ENCODE measurements at places on chromosomes 3 and 15.

GRCh38 chr15:99731336-99732123 lies 1.7 kb downstream of the LYSMD4 start:
- DNase-seq = no peak

DNA sequence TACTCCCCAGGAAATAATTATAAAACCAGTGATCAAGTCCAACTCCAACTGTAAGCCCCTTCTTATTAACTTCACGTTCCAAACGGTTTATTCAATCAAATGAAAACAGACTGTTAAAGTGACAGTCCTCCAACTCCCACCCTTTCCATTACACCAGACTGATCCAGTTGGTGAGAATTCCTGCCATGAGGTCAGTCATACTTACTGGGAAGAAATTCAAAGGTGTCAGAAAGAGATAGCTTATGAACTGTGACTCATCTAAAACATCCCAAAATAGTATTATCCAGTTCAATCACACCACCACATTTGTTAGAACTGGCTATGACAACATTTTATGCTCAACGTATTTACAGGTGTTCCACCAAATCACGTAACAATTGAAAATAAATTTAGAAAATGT lies 19.5 kb downstream of the SMARCC1 start:
- no peak for DNase-seq

- no peak for DNase-seq
Measured at GRCh38 chr3:115595611-115596275, 27.6 kb upstream of the GAP43 start.

GRCh38 chr3:108487439-108487838 lies 23.0 kb downstream of the MYH15 start:
- no peak for DNase-seq

GRCh38 chr3:106725566-106725965 lies 651.7 kb upstream of the CCDC54 start:
- no peak for DNase-seq

- DNase-seq = peak; percentile 8
Measured at GRCh38 chr3:143600756-143601718, 247.2 kb downstream of the SLC9A9 start.

DNA sequence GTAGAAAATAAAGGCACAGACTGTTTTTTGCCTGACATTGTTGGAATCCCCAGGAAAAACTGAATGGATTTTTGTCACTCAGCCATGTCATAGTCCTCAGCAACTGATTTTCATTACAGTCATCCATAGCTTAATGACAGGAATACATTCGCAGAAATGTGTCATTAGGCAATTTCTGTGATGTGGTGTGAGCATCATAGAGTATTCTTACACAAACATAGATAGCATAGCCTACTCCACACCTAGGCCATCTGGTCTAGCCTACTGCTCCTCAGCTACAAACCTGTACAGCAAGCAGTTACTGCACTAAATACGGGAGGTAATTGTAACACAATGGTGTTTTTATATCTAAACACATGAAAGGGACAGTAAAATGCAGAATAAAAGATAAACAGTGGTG lies 34.4 kb upstream of the FBN1 start:
- DNase-seq = no peak

DNA sequence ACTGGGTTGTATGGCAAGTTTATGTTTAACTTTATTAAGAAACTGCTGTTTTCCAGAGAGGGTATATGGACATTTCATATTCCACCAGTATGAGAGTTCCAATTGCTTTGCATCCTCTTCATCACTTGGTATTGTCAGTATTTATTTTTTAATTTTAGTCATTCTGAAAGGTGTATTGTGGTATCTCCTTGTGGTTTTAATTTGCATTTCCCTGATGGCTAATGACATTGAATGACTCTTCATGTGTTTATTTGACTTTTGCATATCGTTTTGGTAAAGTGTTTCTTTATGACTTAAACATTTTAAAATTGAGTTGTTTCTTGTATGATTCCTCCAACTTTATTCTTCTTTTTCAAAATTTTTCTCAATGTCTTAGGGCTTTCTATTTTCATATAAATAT lies 44.4 kb downstream of the IL1RAP start:
- DNase-seq = no peak

- peak; percentile 44 for DNase-seq
Measured at GRCh38 chr3:71584394-71585011, 975 bp upstream of the FOXP1 start.

DNA sequence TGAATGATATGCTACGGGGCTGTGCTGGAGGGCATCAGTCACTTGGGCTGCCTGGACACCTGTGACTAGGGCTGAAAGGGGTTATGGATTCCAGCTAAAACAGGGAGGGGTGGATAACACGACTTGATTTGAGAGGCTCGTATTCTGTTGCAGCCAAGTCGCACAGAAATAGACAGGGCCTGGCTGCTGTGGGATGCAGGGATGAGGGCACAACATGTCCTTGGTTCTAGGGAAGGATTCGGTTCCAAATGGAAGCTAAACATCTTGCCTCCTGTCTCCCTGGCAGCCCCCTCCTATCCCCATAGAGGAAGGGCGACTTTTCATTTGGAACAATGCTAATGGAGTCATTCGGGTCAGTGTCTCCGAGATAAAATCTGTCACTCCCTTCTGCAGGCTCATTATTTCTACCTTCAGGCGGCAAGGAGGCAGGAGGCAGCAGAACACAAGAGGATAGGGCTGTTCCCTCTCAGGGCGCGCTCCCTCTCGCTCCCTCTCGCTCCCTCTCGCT lies 433.8 kb upstream of the RBMS3 start:
- DNase-seq = no peak

DNA sequence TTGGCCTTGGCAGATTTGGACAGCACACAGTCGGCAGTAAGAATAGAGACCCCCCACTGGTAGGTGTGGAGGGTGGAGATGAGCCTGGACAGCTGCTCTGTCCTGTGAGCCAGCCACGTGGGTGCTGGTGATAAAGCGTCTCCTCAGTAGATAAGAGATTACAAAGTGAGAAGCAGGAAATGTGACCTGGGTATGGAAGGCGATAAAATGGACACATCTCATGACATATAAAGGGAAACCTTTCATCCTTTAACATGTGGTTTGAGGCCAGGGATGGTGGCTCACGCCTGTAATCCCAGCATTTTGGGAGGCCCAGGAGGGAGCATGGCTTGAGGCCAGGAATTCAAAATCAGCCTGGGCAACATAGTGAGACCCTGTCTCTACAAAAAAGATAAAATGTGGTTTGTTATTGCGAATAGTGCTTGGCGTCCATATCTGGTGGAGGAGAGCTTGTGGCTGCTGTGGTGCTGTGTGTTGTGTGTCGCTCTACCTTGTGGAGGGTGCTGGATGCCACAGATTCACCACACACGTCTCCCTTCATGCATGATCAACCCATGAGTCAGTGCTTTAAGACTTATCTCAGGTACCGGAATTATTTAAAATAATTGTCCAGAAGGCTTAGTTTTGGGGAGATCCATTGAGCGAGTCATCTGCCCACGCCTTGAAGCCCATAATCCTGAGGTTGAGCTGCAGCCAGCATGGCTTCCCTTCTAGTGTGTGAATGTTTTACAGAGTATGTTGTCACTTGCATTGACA lies 157.0 kb downstream of the GABRG3 start:
- DNase-seq = no peak

DNA sequence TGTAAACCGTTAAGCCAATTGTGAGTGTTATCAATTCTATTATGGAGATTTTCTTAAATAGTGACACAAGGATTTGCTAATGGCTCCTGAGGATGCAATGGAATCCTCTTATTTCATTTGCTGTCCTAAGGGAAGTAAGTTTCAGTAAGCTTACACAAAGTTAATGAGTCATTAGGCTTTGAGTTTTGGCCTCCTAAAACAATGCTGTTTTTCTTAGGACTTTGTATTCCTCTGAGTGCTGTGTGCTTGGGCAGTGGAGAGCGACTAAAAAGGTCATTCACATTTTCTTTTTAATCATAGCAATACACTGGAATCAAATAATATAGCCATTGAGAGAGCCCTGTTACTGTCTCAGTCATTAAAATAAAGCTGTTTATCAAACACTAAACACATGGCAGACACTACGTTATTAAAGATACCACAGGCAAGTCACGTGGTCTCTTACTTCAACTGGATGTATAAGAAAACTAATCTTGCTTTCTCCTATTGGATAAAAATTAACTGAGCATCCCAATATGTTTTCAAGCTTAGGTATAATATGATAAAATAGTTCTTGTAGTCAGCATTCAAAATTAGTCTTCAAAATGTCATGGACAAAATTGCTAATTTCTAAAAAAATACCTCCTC lies 290.8 kb downstream of the NLGN1 start:
- DNase-seq = no peak

DNA sequence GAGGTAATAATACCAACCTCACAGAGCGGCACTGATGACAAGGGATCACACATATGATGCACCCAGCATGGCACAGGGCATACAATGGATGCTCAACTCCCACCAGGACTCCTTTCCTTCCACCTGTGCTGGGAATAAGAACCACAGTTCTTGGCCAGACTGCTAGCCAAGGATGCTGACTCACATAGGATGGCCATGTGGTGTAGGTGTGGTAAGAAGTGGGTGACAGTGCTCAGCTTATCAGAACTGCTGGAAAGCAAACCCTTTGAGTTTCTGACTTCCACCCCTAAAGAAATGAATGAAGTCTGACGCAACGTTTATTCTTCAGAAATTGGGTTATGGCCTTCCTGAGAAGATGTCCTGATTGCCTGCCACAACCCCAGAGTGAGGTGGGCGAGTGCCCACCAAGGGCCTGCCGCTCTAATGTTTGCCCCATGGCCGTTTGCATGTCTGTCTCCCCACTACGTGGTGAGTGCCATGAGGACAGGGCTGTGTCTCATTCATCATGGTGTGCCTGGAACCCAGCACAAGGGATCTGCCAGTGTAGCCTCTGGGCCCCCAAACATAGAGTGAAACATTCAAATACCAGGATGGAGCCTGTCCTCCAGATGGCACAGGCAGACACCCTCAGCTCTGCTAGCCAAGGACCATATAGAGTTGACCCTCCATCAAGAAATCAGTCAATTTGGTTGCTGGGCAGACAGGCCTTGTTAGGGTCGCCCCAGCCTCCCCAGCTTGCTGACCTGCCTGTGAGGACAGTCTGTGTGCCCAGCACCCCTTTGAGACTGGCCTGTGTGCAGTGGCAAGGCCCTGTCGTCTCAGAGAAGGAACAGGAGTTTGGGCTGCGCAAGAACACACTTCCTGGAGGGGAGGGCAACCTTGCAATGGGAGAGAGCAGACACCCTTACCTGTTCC lies 57.6 kb upstream of the SLCO2A1 start:
- no peak for DNase-seq

DNA sequence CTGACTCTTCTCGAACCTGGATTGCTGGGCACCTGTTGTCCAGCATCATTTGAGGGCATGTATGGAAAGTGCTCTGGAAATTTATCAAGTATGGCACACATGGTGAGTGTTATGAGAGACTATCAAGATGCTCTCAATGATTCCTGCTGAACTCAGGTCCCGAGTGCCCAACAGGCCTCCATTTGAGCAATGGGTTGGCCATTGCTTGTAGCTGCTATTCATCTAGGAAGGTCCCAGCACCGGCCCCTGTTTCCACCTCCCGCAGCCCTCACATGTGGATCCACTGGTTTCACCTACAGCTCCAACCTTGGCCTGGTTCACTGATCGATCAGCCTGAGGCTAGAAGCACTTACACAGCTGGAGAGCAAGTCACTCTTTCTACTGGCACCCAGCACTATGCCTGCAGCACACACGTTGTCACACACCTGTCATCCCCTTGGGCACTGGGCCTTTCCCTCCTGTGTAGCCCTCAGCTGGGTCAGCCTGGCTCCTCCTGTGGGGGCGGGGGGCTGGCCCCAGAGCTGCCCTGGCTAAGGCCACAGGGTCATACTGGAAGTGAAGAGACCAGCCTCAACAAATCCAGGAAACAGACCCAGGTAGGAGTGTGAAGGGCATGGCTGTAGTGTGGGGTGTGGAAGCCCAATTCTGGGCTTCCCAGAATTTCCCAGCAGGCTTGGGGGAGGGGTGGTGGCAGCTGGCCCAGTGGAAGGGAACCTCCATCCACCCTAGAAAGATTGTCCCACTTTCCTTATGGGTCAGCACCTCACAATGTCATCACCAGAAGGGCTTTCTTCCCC lies 41.7 kb upstream of the SMAD3 start:
- DNase-seq = no peak

- no peak for DNase-seq
Measured at GRCh38 chr3:14177580-14178246, 688 bp downstream of the XPC start.

GRCh38 chr3:55364421-55364820 lies 122.7 kb downstream of the WNT5A start:
- DNase-seq = no peak

DNA sequence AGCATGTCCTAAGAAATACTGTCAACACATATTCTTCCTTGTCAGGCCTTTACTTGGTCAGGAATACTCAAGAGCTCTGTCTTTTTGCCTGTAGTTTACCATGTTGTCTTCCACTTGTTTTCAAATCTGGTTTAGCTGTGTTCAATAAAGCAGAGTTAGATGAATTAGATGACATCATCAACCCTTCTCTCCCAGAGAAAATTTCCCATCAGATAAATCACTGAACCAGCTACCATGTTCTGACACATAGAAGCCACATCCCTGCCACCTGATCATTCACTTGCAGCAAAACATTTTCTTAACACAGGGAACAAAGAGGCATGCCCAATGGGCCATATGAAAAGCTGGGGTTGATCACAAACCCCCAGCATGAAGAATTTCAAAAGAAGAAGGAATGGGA lies 42.1 kb downstream of the TERC start:
- DNase-seq = no peak

GRCh38 chr3:69413551-69414207 lies 27.8 kb upstream of the FRMD4B start:
- DNase-seq = no peak

DNA sequence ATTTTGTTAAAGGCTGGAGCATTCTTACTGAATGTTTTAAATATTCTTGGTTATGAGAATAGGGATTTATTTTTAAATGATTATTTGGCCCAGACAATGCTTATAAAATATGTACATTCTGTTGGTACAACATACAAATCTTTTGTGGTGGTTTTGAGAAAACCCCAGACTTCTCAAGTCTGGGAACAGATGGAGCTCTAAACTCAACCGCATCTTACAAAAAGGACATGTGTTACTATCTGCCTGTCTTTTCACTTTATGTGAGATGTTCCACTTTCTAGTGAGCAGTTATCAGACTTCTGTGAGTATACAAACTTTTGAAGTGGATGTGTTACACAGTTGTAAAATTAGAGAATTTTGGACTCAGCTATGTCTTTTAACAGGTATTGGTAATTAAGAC lies 135.5 kb upstream of the RBMS3 start:
- no peak for DNase-seq

GRCh38 chr3:116165135-116165534 lies 280.2 kb downstream of the LSAMP start:
- DNase-seq = no peak

- DNase-seq = no peak
Measured at GRCh38 chr15:101012326-101013200, 93.4 kb downstream of the LRRK1 start.

DNA sequence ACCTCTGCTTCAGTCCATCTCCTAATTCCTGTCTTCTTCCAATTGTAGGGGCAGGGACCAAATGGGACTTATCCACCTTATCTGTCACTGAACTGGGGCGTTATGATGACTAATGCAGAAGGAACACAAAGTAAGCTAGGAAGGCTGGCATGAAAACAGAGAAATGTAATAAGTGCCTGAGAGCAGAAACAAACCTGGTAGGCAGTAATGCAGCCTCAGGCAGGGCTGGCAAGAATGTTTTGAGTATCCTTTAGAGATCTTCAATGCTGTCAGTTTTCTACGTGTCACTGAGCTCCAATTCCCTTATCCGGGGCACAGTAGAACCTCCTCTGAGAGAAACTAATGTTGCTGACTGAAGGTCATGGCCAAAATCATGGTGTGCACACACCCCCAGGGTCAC lies 246.2 kb upstream of the TBL1XR1 start:
- no peak for DNase-seq

GRCh38 chr3:124026516-124026915 lies 34.6 kb upstream of the ROPN1 start:
- no peak for DNase-seq

- no peak for DNase-seq
Measured at GRCh38 chr3:134552784-134553183, 66.9 kb downstream of the CEP63 start.

Data from AG08396 (cell line).